ENCODE measurements at places on chromosomes 6 and 20. TPM values are rescaled to one million over a fixed set of nuclear protein-coding genes. Genes with fewer than 3 reads are reported as not detected.

PSORS1C1 gene
- total RNA-seq: 0.75 TPM

OXT gene
- 1.9 TPM for total RNA-seq

HSD17B8 gene
- 12.5 TPM for total RNA-seq

MAS1L gene
- not detected for total RNA-seq

DUSP15 gene
- 8.2 TPM for total RNA-seq

Data from Caco-2 (cell line).